Hepatocyte (in vitro differentiated cells): ENCODE measurements at places on chromosomes 16 and 17. TPM values are rescaled to one million over a fixed set of nuclear protein-coding genes. Genes with fewer than 3 reads are reported as not detected.

DNA sequence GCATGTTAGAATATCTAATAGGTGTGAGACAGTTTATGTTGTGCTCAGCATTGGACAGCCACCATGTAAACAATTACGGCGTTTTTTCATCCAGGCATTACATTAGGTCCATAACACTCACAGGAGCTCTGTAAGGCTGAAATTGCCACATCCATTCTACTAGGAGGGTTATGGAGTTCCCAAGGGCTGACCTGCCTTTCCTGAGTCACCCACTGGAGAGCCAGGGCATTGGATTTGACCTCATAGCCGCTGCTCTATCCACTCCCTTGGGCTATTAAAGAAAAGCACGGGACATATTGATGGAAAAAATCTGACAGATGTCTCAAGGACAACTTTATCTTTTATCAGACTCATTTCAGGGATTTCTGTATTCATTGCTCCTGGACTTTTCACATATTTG, 306.3 kb upstream of the HSBP1 start:
- no peak for DNase-seq

DNA sequence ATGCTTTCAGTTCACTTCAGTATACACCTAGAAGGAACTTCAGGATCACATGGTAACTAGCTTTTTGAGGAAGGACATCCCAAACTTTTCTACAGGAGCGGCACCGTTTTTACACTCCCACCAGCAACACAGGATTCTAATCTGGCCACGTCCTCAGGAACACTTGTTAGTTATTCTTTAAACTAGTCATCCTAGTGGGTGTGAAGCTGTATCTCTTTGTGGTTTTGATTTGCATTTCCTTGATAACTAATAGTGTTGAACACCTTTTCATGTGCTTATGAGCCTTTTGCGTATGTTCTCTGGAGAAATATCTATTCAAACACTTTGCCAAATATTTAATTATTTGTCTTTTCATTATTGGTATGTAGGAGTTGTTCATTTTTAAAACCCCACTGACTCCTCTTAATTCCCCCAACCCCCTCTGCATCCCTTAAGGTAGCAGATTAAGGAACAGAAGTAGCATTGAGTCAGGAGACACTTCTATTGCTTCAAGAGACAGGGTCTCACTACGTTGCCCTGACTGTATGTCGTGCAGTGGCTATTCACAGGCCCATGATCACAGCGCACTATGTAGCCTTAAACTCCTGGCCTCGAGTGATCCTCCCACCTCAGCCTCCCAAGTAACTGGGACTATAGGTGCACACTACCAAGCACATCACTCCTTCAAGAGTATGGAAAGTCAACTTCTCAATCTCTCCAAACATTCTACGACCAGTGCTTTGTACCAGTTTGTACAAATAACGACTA, 25.4 kb downstream of the YWHAE start:
- DNase-seq = no peak

DNA sequence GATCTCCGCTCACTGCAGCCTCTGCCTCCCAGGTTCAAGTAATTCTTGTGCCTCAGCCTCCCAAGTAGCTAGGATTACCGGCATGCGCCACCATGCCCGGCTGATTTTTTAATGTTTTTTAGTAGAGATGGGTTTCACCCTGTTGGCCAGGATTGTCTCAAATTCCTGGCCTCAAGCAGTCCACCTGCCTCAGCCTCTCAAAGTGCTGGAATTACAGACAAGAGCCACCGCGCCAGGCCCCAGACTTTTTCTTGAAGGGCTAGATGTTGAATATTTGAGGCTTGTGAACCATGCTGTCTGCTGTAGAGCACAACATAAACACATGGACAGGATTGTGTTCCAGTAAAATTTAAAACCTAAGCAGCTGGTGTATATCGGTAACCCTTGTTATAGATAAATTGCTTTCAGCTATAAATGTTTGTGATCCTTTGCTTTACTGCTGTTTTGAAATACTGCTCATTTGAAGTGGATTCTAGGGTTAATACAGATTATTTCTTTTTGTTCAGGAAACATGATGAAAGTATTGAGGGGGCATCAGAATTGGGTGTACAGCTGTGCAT, 12.4 kb downstream of the WSB1 start:
- no peak for DNase-seq

DNA sequence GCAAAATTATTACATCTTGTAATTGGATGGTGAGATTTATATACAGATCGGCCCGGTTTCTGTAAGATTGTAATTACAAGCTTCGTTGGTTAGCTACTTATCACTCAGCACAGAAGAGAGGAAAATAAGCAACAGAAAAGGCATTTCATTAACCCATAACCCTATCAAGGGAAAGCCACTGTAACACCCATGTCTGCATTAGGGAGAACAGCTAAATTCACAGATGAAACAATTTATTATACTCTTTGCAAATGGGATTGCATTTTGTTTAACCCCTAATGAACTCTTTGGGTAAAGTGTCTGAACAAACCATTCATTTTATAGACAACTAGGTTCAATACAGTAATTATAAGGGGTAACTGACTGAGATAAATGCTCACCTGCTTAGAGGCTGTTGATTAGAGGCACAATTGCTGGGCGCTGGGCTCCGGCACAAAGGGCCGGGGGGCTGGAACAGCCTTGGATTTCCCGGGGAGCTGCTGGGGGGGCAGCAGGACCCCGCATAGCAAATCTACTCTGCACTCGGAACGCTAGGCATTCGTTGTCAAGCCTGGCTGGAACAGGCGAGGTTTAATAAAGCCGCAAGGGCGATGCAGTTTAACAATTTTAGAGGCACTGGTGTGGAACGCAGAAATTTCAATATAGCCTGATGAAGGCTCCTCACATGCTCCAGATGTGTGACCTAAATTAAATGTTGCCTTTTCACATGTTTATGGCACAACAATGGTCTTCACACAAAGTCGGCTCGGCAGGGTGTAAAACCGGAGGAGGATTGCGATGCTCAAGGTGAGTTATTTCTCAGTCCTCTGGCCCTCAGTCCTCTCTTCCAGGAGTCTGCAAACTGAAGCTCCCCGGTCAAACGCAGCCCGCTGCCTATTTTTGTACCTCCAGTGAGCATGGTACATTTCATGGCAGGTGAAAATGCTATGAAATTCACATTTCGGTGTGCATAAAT, 134.0 kb upstream of the IRX6 start:
- no peak for DNase-seq

DNA sequence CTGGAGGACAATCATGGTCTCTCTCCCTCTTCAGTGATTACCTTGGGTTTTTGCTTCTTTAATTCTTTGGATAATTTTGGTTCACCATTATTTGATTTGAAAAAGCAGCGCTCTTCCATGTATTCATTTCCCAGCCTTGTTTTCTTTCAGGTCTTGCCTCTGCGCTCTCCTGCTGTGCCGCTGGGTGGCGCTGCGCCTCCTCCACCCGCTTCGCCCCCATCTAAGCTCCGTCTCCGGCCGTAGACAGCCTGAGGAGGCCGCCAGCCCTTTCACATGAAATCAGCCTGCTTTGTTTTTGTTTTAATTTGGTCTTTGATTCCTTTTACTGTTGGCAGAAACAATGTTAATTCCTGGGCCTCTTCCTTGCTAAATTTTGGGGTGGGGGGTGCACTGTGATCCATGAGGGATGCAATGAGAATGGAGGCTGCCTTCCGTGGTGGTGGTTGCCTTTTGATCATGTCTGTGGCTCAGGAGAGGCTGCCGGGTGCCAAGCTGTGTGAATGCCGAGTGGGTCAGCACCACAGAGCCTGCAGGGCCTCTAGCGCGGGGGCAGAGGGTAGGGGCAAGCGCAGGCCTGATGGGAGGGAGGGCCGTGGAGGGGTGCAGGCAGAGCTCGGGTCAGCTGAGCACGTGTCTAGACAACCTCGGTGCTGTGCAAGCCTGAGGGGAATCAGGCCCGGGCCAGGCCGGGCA, 64.1 kb downstream of the PLD6 start:
- peak; percentile 47 for DNase-seq

- no peak for DNase-seq
These were observed 44.7 kb upstream of the DNAH17 start for GRCh38 chr17:78621720-78622490.

- DNase-seq = peak; percentile 43
These were observed 18.4 kb downstream of the ADCY9 start for GRCh38 chr16:4097826-4098240.

GRCh38 chr16:66004699-66005098, 361.8 kb upstream of the CDH5 start:
- DNase-seq = no peak

Gene ZNF597
- polyA plus RNA-seq = 1.2 and 2.1 TPM in 2 replicates
